Stimulated activated CD8-positive, alpha-beta memory T cell treated with anti-CD3 and anti-CD28 coated beads, Interleukin-7, amount 100 ng/mL, for 1 hour (primary cell): ENCODE measurements at places on chromosomes 16 and 17.
A peak's percentile ranks its signal among the peaks of the same experiment; 100 is the strongest.

- no peak for DNase-seq
Observed at GRCh38 chr16:13920510-13920818, 510 bp downstream of the ERCC4 start.

GRCh38 chr17:32103476-32104113 lies 38.7 kb upstream of the RHOT1 start:
- DNase-seq = no peak

GRCh38 chr16:65070831-65071432 lies 50.9 kb downstream of the CDH11 start:
- no peak for DNase-seq

DNA sequence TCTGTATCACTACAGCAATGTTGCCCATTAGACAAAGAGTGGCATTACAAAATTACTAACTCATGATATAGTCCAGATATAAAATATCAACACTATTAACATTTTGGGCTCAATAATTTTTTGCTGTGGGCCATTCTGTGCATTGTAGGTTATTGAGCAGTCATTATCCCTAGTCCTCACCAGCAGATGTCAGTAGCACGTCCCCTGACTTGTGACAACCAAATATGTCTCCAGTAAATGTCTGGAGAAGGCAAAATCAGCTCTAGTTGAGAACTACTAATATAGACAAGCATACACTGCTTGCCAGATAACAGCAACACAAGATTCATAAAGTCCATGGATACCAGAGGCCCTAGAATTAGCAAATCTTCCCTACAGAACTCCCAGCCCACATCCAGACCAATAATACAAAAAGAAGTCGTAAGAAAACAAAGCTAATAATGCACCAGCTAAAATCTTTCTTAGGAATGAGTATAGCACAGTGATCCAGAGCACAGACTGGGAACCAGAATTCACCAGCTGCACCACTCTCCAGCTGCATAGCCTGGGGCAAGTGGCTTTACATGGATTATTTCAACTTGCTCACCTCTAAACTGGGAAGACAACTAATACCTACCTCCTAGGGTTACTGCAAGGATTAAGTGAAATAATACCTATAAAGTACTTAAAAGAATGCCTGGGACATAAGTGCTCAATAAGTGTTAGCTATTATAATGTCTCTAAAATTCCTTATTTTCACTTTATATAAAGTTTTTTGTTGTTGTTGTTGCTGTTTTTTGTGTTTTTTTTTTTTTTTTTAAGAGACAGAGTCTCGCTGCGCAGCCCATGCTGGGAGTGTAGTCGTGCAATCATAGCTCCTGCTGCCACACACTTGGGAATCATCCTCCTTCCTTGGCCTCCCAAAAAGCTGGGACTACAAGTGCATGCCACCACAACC lies 23.7 kb downstream of the HELZ start:
- no peak for DNase-seq

DNA sequence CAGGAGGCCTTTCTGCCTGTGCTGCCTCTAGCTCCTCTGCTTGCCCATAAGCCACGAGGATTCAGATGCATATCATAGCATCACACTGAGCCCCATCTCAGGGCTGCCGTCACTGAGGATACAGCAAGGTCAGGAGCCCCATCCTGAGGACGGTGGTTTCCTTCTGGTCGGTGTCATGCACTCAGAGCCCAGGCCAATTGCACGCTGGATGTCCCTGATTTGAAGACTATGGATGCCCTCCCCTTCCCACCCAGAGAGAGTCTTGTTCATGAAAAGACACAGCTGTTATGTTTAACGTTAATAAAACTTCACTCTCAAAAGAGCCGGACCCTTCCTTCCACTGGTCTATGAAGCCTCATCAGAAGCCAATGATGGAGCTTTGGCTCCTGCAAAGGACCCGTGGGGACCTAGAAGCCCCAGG lies 19.9 kb downstream of the COTL1 start:
- DNase-seq = no peak

- no peak for DNase-seq
Observed at GRCh38 chr17:74259667-74260524, 14.1 kb upstream of the DNAI2 start.

DNA sequence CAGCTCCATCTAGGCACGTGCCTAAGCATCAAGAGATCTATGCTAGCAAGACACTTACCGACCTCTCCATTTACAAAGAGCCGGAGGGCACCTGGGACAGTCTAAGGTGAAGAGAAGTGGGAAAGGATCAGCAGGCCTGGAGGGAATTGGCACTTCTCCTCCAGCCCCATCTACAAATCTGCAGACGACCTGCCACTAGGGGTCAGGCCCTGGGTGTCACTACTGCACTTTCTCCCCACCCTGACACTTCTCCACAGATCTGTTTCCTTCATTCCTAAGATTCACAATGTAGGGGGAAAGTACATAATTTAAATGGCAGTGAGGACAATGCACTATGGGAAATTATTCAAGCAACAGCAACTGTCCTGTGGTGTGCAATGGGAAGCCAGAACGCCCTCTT lies 8.1 kb downstream of the MKS1 start:
- no peak for DNase-seq

GRCh38 chr17:39357488-39357887 lies 43.9 kb downstream of the FBXL20 start:
- DNase-seq = no peak

DNA sequence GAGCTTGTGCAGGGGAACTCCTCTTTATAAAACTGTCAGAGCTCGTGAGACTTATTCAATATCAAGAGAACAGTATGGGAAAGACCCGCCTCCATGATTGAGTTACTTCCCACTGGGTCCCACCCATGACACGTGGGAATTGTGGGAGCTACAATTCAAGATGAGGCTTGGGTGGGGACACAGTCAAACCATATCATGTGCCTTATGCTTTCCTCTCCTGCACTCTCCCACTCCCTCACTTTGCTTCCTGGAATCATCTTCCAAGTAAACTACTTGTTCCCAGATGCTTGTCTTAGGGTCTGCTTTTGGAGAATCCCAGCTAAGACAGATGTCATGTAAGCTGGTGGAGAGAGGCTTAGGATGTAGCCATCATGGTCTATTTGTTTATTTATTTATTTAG lies 271.2 kb downstream of the HAPSTR1 start:
- DNase-seq = no peak

GRCh38 chr16:52367821-52368220 lies 179.1 kb downstream of the TOX3 start:
- no peak for DNase-seq

DNA sequence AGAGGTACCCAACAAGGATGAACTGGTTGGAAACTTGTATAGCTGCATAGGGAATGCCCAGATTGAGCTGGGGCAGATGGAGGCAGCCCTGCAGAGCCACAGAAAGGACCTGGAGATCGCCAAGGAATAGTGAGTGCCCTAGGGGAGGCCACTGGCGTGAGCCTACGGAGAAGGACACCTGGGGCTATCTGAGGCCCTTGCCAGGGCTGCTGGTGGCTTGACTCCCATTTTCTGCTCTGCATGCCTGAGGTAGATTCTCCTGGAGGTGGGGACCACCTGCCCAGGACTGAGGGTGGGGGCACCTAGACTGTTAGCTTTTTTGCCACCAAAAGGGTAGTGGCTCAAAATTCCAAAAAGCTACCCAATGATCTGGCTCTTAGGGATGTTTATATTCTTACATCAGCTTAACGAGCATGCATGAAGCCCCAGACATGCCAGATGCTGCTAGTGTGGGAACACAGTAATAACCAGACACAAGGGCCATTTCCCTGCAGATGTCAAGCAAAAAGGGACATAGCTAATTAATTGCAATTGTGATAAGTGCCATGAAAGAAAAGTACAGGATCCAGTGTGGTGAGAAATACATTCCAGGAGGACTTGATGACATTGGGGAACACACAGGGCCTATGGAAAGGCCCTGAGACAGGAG lies 8.8 kb downstream of the ODAD4 start:
- no peak for DNase-seq

DNA sequence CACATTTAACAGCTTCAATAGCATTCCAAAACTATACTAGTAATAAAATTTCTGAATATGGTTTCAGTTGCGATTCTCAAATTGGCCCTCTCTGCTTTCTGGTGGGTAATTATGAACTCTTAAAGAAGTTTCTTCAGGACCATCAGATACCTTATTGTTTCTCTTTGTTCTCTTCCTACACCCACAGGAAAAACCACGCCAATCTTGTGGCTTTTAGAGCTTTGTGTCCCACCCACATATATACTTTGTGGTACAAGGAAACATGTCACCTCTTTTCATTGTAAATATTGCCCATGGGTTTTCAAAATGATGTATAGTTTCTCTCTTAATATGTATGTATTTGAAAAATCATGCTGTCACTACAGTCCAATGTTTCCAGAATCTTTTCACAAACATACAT lies 12.1 kb downstream of the ABCA9 start:
- no peak for DNase-seq

DNA sequence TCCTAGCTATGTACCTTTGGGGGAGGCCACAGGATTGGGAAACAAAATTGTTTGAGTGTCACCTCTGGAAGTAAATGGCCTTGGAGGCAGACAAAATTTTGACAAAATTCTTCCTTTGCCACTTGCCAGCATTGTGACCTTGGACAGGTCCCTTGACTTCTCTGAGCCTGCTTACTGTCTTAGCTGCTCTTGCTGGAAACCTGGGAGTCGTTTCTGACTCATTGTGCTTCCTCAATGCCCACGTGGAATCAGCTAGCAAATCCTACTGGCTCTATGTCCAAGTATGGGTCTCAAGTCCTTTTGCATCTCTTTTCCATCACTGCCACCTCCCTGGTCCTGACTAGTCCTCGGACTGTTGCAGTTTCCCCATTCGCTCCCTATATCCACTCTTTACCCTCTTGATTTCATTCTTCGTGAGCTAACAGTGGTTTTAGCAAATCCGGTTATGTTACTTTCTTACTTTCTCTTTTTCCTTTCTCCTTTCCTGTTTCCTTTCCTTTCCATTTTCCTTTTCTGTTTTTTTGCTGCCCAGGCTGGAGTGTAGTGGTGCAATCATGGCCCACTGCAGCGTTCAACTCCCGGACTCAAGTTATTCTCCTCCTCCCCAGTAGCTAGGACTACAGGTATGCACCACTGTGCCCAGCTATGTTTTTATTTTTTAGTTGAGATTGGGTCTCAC lies 68.1 kb upstream of the LGALS9 start:
- DNase-seq = no peak

DNA sequence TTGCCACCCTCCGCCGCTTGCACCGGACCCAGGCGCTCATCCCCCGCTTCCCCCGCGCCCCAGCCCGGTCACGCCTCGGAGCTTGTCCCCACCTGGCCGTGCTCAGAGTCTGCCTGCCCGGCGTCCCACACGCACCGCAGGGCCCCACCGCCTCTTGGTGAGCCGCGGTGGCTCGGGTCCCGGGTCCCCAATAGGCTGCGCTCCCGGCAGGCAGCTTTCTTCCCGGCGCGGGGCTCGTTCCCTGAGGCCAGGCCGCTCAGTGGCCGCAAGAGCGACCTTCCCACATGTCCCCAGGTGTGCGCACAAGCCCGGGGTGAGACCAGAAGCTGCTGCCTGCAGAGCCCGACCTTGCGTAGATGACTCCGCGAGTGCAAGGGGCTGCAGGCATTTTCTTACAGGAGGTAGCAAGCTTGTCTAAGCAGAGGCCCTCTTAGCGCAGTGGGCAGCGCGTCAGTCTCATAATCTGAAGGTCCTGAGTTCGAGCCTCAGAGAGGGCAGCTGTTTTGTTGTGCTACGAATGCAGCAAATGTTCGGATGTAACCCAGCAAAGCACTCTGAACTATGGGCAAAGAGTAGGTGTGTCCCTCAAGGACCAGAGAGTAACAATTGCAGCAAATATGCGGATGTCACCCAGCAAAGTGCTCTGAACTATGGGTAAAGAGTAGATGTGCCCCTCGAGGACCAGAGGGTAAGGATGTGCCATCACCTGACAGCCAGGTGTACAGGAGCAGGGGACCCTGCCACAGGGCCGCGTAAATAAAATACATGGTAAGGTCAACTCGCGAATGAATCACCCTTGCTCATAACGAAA lies 15.6 kb downstream of the TLE7 start:
- no peak for DNase-seq

DNA sequence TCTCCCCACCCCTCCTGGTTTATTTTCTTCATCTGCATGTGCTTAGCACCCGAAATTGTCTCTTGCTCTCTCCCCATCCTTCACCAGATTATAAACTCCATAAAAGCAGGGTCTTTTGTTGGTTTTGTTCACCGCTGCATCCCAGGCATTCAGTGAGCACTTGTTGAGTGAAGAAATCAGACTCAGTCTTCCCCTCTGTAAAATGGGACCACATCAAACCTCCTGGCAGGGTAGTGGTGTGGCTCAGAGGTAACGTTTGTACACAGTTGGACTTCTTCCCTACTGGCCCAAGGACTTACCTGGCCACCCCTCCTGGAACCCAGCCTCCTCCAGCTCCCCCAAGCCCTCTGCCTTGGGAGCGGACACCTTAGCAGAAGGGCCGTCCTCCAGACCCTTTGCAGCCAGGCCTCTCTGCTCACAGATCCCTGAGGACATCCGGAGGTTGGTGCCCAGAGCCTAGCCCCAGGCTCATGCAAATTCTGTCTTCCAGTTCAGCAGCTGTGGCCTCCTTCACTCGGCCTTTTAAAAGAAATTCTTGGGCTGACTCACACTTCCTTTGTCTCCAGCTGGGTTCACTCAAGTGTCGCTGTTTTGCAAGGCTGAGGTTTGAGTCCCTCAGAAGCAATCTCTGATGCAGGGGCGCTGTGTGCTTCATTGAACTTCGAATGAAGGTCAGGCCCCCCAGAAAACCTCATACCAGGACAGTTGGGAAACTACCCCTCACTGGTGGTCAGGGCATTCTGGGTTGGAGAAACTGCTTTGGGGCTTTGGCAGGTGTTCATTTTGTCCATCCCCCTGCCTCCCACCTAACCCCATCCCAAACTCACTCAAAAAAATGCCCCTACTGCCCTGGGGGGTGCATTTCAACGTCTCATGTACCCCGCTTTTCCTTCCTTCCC lies 16.8 kb upstream of the RMI2 start:
- DNase-seq = peak; percentile 25

DNA sequence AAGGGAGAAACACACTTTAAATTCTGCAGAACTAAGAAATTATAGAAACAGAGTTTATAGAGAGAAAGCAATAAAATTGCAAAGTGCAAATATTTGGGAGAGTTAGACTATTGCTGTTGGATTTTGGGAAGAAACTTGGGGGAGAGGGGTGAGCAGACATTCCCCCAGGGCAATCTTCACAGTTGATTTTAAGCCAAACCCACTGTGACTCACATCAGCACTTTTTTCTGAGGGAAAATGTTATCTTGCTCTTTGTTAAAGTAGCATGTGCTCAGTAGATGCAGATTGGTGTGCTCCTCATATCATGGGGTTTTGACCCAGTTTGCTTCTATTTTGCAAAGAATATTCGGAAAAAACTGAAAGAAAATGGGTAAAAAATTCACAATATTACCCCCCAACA lies 367.6 kb downstream of the CDH11 start:
- no peak for DNase-seq

GRCh38 chr16:78303946-78304345 lies 204.5 kb downstream of the WWOX start:
- DNase-seq = no peak
